ENCODE measurements at places on chromosomes 4 and X.

GRCh38 chr4:10082047-10082446, 34.6 kb downstream of the WDR1 start:
- DNase-seq = peak; percentile 6

DNA sequence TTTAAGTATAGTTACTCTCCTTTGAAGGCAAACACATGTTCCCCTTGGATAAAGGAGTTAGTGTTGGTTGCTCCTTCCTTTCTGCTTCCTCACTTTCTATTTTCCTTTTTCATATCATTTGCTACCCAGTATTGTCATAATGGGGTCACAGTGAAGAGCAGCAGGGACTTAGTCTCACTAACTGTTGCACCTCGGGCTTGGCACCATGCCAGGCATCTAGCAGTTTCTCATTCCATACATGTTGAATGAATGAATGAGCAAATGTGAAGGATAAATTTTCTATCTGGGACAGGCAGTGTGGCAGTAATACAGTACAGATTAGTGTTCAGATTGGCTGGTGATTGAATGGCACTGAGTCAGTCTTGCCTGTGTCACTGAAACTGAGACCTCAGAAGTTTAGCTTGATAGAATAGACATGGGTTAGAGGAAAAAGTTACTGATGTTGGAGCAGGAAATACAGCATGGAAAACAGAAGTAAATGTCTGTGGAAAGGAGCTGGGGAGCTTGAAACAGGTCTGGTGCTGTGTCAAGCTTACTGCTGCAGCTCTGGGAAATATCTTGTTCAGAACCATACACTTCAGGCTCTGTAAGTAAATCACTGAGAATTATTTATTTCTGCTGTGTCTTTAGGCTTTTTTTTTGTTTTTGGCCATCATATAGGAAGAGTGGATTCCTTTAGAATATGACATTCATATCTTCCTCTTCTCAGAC, 55.8 kb upstream of the PITX2 start:
- DNase-seq = no peak

DNA sequence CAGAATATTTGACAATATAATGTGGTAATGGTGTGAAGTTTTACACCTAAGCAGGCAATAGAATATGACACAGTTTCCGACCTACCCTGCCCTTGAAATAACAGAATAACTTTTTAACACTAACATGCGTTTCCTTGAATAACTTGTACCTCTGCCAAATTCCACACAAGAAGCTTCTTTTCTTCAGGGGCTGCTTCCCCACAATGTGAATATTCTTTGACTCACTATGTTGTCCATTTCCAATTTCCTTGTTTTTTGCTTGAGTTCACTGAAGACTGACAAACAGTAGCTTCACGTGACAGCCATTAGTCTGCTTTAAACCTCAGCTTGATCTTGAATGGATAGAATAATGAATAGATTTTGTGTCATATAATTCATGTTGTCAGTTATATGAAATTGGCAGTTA, 14.3 kb downstream of the SHROOM3 start:
- no peak for DNase-seq

DNA sequence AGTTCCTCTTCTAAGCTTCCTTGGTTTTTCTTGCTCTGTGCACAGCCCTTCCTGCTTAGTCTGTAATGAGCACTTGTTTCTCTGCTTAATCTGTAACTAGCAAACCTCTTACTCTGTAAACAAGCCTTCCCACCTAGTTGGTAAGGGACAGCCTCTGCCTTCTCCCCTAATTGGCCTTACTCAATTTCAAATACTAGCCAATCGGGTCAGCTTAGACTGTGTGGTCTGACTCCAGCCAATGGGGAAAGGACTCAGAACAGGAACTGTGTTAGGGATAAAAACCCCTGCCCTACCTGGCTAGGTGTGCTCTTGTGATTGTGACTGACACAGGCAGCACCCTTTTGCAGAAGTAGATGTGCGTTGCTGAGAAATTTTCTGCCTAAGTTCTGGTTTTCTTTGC, 136.5 kb upstream of the AADAT start:
- no peak for DNase-seq

DNA sequence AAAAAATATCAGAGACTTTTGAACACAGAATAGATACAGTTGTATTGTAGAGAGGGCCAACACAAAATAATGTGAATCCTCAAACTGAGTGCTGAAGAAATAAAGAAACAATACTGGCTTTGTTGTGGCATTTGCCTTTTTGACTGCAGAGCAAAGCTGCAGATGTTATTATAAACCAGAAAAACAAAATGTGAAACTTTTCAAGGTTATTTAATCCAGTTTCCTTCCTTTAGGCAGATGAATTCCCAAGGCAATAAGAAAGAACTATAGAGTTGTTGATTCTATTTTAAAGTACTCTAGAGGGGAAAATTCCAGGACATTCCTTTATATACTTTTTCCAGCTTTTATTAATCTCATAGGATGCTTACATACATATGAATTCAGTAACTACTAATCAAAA, 186.8 kb downstream of the NDST4 start:
- DNase-seq = no peak

- DNase-seq = peak; percentile 1
Observed at GRCh38 chrX:18426004-18426320, 554 bp downstream of the CDKL5 start.

- no peak for DNase-seq
Observed at GRCh38 chr4:40998675-40999358, 215.5 kb downstream of the APBB2 start.

GRCh38 chr4:8266088-8266487, 3.5 kb upstream of the HTRA3 start:
- no peak for DNase-seq

DNA sequence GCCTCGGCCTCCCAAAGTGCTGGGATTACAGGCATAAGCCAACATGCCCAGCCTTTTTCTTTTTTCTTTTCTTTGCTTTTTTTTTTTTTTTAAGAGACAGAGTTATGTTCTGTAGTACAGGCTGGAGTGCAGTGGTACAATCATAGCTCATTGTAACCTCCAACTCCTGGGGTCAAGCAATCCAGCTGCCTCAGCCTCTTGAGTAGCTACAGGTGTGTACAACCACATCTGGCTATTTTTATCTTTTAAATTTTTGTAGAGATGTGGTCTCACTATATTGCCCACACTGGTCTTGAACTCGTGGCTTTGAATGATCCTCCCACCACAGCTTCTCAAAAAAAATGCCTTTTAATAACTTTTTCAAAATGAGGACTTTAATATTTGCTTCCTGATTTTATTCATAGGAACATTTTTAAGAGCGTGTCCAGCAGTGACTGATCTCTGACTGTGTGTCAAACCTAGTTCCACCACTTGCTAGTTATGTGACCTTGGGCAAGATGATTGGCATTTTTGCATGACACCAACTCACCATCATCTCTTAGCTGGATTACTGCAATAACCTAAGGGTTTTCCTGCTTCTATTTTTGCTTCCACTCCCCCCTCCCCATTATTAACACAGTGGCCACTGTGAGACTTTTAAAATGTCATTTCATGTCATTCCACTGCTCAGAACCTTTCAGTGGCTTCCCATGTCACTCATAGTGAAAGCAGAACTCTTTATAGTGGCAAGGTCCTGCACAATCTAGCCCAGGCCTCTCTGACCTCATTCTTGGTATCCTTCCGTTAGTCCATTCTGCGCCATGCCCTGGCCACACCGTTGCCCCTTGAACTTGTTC, 4.5 kb upstream of the TNIP3 start:
- no peak for DNase-seq
